ENCODE measurements at places on chromosomes 16 and 17. TPM values are rescaled to one million over a fixed set of nuclear protein-coding genes. Genes with fewer than 3 reads are reported as not detected.

- DNase-seq, result no peak
Measured at GRCh38 chr16:66471716-66472393, 44.8 kb downstream of the BEAN1 start.

DNA sequence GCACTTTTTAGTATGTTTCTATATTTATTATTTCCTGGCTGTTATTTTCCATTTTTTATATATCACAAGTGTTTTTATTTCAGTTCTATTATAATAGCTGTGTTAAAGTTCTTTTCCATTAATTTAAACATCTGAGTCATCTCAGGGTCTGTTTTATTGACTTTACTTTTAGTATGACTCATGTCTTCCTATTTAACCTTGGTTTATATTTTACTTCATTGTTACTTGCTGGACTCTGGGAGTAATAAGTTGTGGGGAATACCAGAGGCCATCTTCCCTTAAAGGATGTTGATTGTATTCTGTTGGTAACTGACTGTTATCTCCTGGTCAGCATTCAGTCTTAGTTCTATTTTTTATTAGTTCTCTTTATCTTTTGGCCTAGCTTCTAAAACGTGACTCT is 1508.2 kb downstream of the CDH11 start:
- no peak for DNase-seq

DNA sequence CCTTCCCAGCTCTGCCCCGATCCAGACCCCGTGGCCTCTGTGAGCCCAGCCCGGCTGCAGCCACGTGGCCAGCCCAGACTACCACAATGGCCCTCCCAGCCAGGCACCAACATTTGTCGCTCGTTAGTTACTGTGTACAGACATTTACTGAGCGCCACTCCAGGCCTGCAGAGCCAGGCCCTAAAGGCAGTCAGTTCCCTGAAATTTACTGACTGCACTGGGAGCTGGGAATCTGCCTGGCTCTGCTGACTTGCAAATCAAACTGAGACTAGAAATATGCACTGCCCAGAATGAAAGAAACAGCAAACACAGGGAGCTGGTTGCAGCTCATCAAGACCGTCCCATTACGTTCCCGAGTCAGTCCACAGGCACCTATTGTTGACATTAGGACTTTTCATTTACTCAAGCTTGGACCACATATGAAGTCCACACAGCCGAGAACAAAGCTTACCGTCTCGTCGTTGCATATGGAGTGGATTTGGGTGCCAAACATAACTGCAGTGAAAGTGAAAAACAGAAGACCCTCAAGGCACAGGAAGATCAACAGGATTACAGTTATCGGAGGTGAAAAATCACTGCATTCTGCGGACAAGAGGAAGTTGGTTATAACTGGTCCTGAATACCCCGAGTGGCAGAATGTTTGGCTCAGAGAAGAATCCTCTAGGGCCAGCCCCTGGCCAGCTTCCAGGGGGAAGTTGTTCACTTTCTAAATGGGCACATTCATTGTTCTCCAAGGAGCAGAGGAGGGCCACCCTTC is 34.5 kb downstream of the ZDHHC7 start:
- DNase-seq, result peak; percentile 49

DNA sequence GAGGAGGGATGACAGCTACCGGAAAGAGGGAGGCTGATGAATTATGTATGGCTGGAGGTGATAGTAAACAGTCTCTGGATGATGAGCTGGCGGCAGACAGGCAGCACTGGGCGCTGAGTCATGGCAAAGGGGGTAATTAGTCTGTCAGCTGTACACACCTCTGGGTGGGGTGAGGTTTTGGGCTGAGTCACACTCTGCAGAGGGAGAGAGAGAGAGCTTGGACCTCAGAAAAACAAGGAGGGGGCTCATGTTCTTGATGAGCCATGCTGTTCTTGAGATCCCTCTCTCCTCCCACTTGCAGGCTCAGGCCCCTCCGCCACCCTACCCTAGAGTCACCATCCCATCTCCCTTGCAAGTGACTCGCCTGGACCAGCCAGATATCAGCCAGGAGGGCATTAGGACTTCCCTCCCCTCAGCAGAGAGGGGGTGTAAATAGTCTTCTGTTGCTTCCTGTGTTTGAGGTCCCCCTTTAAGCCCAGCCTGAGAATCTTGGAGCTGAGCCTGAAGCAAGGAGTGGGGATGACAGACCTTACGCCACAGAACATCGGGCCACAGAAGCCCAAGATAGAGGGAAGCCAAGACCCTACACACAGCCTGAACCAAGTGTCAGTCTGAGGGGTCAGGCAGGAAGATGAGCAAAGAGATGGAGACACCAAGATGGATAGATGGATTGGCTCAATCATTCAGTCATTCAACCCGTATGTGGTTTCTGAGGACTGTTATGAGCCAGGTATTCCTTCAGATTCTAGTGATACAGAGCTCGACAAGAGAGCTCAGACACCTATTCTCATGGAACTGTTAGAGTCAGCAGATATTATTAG is 383.2 kb upstream of the CCL2 start:
- DNase-seq, result no peak

- DNase-seq, result no peak
Measured at GRCh38 chr17:31216031-31216751, 80.8 kb downstream of the OMG start.

DNA sequence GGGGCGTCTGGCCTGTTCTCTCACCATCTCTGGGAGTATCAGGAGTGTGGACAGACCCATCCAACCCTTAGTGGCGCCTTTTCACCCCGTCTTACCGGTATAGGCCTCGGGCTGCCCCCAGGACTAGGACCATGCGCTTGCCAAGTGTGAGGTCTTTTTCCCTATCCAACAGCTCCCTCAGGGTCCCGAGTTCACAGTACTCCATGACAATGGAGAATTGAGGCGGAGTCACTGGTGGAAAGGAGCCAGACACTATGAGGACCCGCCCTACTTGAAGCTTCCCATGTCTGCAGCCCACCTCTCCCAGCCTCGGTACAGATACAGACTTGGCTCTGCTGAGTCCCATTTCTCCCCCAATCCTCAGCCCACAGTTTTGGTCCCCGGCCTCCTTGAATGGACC is 15.9 kb upstream of the RFWD3 start:
- DNase-seq, result no peak

DNA sequence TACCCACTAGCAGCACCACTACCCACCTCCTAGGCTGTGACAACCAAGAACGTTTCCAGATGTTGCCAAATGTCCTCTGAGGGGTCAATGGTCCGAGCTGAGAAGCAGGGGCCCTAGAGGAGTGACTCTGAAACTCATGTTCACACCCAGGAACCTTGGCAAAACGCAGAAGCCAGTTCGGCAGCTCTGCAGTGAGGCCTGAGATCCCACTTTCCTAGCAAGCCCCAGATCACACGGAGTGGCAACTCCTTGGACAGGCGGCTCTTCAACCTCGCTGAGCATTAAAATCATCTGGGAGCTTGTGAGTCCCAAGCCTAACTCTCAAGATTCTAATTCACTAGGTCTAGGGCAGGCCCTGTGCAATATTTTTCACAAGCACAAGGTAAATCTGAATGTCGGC is 17.3 kb downstream of the ELAC2 start:
- DNase-seq, result peak; percentile 26

DNA sequence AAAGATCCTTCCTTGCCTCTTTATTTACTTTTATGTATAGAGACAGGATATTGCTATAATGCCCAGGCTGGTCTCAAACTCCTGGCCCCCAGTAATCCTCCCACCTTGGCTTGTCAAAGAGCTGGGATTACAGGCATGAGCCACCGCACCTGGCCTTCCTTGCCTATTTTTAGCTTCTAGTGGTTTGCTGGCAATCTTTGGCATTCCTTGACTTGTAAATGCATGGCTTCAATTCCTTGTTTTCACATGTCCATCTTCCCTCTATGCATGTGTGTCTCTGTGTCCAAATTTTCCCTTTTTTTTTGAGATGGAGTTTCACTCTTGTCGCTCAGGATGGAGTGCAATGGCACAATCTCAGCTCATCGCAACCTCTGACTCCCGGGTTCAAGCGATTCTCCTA is 22.5 kb downstream of the HEXIM2 start:
- DNase-seq, result no peak

GRCh38 chr17:74868908-74869255 is 3.9 kb downstream of the FDXR start:
- DNase-seq, result no peak

GRCh38 chr16:19323596-19323995 is 38.1 kb downstream of the CLEC19A start:
- DNase-seq, result no peak

DNA sequence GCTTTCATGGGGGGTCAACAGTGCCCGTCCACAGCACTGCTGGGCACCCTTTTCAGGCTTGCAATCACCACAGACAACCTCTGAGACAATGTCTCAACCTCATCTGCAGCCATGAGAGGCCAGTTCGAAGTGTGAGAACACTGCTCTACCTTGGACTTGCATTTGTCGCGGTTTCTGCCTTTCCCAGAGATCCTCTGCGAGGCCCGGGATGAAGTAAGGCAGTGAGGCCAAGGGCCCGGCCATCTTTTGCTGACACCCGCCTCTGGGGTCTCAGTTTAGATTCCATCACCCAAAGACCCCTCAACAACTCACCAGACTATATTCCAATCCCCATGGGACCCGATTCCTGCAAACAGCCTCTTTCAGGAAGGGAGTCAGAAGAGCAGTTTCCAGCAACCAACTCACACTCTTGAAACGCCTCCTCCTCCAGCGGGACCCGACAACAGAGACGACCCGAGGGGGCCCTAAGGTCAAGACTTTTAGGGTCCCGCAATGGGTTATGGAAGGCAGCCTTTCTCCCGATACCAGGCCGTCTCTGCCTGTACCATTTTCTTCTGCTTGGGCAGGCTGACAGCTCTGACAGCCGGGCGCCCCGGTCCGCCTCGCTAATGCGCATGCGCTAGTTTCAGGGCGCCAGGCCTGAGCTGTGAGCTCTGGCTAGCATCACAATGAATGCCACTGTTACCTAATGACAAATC is 576.0 kb downstream of the KCNJ18 start:
- no peak for DNase-seq

DNA sequence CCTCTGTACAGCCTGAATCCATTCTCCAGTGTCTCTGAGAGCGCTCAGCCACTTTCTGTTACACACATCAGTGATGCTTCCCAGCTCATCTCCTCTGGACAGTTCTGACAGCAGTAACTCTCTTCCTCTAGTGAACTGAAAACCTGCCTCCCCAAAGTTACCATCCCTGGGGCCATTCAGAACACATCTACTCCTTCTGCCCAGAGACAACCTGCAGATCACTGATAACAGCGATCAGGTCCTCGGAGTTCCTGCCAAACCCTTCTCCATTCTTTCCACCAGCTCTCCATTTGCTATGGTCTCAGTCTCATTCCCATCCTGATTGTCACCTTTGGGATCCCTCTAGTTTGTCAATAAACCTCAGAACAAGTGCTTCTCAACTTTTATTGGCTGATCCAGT is 7.3 kb downstream of the ZZEF1 start:
- no peak for DNase-seq

DNA sequence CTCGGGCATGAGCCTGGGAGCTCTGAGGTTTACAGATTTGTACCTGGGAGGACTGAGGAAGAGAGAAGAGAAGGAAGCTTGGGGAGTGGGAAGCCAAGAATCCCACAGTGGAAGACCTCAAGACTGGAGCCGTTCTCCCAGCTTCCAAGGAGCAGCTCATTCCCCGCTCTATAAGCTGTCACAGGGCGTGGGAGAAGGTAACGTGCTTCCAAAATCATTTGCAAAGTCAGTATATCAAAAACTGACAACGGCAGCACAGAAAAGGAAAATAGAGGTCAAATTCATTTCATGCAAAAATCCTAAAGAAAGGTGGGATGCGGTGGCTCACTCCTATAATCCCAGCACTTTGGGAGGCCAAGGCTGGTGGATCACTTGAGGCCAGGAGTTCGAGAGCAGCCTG is 7.8 kb downstream of the PIK3R5 start:
- no peak for DNase-seq

DNA sequence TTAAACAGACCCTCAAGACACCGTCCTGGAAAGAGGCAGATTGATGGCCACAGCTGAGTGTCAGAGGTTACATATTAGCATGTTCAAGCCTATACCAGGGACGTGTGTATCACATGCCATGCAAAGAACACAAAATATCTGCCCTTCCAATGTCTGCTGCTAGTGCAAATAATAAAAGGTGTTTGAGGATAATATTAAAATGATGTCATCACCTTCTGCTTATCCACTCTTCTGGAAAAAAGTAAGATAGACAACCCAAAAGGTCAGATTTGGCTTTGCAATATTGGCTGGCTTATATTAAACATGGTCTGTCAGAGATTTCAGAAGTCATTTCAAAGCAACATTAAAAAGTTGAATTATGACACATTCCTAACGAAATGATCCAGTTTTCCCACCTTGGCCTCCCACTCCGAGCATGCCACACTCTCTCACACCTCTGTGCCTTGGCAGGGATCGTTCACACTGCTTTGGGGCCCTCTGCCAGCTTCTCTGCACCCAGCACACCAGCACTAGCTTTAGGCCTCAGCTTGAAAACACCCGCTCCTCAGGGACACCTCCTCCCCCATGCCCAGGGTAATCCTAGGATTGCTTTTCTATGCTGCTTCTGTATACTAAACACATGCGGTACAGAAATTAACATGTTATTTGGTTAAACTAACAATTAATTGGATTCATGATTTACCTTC is 248.2 kb downstream of the NTN1 start:
- DNase-seq, result no peak

DNA sequence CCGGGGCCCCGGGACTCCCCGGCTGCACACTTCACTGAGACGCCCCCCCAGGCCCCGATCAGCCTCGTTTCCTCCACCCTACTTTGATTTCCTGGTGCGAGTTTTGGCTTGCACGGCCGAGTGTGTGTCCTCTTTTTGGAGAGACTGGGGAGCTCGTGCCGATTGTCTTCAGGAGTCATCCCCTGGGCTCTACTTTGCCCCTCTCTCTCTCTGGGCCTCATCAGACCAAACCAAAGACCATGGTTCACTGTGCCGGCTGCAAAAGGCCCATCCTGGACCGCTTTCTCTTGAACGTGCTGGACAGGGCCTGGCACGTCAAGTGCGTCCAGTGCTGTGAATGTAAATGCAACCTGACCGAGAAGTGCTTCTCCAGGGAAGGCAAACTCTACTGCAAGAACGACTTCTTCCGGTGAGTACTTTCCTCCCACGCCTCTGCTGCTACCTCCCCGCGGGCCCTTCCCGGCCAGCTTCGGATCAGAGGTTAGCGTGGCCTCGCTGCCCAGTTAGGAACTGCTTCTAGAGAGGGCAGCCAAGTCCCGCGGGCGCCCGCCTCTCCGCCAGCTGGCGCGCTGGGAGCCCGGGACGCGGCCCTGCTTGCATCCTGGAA is 787 bp downstream of the LHX1 start:
- no peak for DNase-seq

Gene RDM1
- total RNA-seq, result 1.3 TPM

Gene ZCCHC14
- 15.7 TPM for total RNA-seq

Gene CD300C
- total RNA-seq, result 1.5 TPM

Gene CBX2
- total RNA-seq, result 2.1 TPM

Gene CCL8
- not detected for total RNA-seq

Gene RHBDL3
- 0.40 TPM for total RNA-seq

Measured in natural killer cell treated with Interleukin-12 subunit alpha and Interleukin-12 subunit beta and Interleukin-15 and Interleukin-18, amount 100 ng/mL, for 72 hours (primary cell).